ENCODE measurements at places on chromosomes 16 and 17. TPM values are rescaled to one million over a fixed set of nuclear protein-coding genes. Genes with fewer than 3 reads are reported as not detected.

- no peak overlapping the region for H3K4me3 ChIP-seq
- H3K27ac ChIP-seq, result peak overlapping the region; percentile 96
- no peaks in the 10 kb centered on the region for H3K36me3 ChIP-seq
Observed at GRCh38 chr17:80262775-80263244, 2.2 kb downstream of the RNF213 start.

The NPIPA5 gene
- 6.0 TPM for polyA plus RNA-seq

GRCh38 chr17:71118039-71118438 lies 948.7 kb downstream of the KCNJ2 start:
- H3K36me3 ChIP-seq, result no peaks in the 10 kb centered on the region
- H3K27me3 ChIP-seq, result no peaks in the 10 kb centered on the region
- no peak for DNase-seq
- H3K4me3 ChIP-seq, result no peak overlapping the region

The GSG1L gene
- 2.8 TPM for polyA plus RNA-seq

The MILR1 gene
- polyA plus RNA-seq, result 3.7 TPM

The TMEM220 gene
- 53.1 TPM for polyA plus RNA-seq

DNA sequence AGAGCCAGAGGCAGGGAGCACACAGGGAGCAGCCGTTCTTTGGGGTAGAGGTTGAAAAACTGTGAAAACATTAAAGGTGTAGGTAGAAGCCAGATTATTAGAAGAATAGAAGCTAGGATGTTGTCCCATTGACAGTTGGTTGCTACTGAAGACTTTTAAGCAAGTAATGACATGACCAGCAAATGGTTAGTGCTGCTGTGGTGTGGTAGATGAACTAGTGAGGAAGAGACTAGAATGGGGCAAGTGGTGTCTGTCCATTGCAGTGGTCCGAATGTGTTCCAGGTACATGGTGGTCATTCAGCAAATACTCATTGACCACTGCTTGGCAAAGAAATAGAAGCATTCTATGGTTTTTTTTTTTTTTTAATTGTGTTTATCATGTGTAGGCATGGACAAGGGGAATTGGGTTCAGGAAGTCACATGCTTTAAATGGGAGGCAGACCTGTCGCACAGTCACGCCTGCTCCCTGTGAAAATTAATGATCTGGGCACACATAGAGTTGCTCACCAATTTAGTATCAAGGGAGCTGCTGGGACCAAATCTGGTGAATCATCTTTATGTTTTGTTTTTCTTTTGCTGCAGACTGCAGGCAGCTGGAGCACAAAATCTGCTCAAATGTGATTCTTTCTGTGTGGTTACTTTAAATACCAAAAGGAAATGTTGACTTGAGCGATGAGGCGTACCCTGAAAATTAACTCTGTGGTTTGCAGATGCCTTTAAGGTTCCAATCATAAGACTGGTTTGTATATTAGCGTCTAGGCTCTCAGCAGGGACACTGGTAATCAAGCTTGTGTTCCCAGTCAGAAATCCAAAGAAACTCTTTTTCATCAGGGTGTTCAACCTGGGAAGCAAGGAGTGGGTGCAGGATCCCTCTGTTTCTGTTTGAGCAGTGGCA lies 30.7 kb downstream of the YPEL2 start:
- H3K27me3 ChIP-seq, result no peaks in the 10 kb centered on the region
- no peak overlapping the region for H3K4me3 ChIP-seq
- no peaks in the 10 kb centered on the region for H3K36me3 ChIP-seq
- DNase-seq, result no peak

The KCNJ12 gene
- polyA plus RNA-seq, result 2.4 TPM

- no peak overlapping the region for H3K27ac ChIP-seq
- H3K36me3 ChIP-seq, result no peaks in the 10 kb centered on the region
- no peak overlapping the region for H3K4me3 ChIP-seq
- H3K27me3 ChIP-seq, result no peaks in the 10 kb centered on the region
Observed at GRCh38 chr17:28327709-28328108, 7.6 kb downstream of the IFT20 start.

The CCL8 gene
- 5.0 TPM for polyA plus RNA-seq

The CD300LF gene
- 0.79 TPM for polyA plus RNA-seq

The CAVIN1 gene
- 106 TPM for polyA plus RNA-seq

The EME1 gene
- 22.8 TPM for polyA plus RNA-seq

DNA sequence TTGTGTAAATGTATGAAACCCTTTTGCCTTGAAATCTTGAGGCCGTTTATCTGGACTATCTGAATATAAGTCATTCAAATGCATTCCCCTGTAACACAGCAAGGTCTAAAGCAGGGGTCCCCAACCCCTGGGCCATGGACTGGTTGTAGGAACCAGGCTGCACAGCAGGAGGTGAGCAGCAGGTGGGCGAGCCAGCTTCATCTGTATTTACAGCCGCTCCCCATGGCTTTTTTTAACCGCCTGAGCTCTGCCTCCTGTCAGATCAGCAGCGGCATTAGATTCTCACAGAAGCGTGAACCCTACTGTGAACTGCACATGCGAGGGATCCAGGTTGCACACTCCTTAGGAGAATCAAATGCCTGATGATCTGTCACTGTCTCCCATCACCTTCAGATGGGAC lies 24.1 kb downstream of the DNAH3 start:
- no peak for DNase-seq
- H3K36me3 ChIP-seq, result no peaks in the 10 kb centered on the region
- H3K4me3 ChIP-seq, result no peak overlapping the region
- no peaks in the 10 kb centered on the region for H3K4me1 ChIP-seq
- no peaks in the 10 kb centered on the region for H3K27me3 ChIP-seq

The CARD14 gene
- 2.1 TPM for polyA plus RNA-seq

The DHRS7C gene
- polyA plus RNA-seq, result 0.46 TPM

DNA sequence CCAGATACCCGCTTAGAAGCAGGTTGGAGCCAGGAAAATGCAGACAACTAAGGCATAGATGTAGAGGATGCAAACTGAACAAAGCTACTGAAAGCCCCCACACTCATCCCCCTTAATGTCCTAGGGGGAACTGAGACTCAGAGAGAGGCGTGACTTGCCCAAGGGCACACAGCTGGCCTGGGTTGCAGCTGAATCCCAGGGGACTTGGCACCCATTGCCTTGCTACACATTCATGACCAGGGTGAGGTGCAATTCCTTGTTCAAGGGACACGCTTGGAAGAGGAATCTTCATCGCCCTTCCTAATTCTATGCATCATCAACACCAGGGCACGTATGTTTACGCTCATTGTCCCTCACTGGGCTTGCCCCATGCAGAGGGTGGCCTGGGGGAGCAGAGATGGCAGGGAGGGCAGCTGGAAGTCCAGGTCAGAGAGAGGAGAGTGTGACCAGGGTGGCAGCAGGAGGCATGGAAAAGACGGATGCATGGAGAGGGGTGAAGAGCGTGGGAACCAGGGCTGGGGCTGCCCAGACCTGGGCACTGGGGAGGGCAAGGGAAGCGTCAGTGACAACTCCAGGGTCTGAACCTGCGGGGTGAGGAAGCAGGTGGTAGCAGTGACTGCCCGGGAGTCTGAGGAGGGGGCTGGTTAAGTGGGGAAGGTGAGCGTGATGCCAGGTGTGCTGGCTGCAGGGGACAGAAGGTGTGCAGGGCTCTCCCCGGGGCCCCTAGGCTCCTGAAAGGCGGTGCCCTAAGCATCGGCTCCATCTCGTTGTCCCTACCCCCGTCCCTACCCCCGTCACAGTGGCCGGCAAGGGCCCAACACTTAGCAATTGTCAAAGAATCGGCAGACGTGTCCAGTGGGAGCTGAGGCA lies 267.1 kb upstream of the TNRC6C start:
- no peak overlapping the region for H3K27ac ChIP-seq
- no peaks in the 10 kb centered on the region for H3K36me3 ChIP-seq
- H3K4me1 ChIP-seq, result peaks cover 8% of the 10 kb centered on the region

DNA sequence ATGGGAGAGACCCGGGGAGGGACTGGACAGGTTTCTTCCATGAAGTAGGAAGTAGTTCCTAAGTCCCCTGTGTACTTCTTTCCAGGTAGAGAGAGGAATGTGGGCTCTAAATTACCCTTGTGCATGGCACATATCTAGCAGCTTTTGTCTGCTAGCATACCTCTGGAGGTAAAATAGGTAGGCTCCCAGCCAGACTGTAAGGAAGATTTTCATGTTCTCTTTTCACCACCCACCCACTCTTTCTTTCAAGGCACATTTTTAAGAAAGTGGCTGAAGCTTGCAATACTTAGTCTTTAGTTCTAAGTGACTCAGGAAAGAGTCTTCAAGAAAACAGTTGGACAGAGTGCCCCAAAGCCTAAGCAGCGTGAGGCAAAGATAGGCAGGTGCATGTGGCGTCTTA lies 9.2 kb downstream of the MINK1 start:
- no peak overlapping the region for H3K27ac ChIP-seq
- H3K36me3 ChIP-seq, result no peaks in the 10 kb centered on the region
- H3K27me3 ChIP-seq, result no peaks in the 10 kb centered on the region
- peaks cover 32% of the 10 kb centered on the region for H3K4me1 ChIP-seq
- no peak for DNase-seq

The NLGN2 gene
- 8.4 TPM for polyA plus RNA-seq

The CD300LB gene
- 0.30 TPM for polyA plus RNA-seq

The CRYBA1 gene
- polyA plus RNA-seq, result not detected

- no peak overlapping the region for H3K27ac ChIP-seq
- no peak overlapping the region for H3K4me3 ChIP-seq
- no peaks in the 10 kb centered on the region for H3K36me3 ChIP-seq
- H3K27me3 ChIP-seq, result no peaks in the 10 kb centered on the region
Observed at GRCh38 chr16:26050472-26050871, 358.7 kb downstream of the HS3ST4 start.

GRCh38 chr16:52500963-52501362 lies 46.0 kb downstream of the TOX3 start:
- DNase-seq, result no peak
- H3K27ac ChIP-seq, result no peak overlapping the region
- H3K4me1 ChIP-seq, result no peaks in the 10 kb centered on the region
- H3K27me3 ChIP-seq, result no peaks in the 10 kb centered on the region
- no peak overlapping the region for H3K4me3 ChIP-seq

GRCh38 chr17:2215616-2216364 lies 87.8 kb downstream of the SMG6 start:
- peak overlapping the region; percentile 71 for H3K27ac ChIP-seq
- no peak overlapping the region for H3K4me3 ChIP-seq
- H3K4me1 ChIP-seq, result peaks cover 36% of the 10 kb centered on the region
- DNase-seq, result peak; percentile 78
- no peaks in the 10 kb centered on the region for H3K36me3 ChIP-seq
- no peaks in the 10 kb centered on the region for H3K27me3 ChIP-seq

The ITPRIPL2 gene
- 8.5 TPM for polyA plus RNA-seq

Data from testis (tissue), 5 donors.